ENCODE measurements at places on chromosomes 5 and 9.
A peak's percentile ranks its signal among the peaks of the same experiment; 100 is the strongest.

DNA sequence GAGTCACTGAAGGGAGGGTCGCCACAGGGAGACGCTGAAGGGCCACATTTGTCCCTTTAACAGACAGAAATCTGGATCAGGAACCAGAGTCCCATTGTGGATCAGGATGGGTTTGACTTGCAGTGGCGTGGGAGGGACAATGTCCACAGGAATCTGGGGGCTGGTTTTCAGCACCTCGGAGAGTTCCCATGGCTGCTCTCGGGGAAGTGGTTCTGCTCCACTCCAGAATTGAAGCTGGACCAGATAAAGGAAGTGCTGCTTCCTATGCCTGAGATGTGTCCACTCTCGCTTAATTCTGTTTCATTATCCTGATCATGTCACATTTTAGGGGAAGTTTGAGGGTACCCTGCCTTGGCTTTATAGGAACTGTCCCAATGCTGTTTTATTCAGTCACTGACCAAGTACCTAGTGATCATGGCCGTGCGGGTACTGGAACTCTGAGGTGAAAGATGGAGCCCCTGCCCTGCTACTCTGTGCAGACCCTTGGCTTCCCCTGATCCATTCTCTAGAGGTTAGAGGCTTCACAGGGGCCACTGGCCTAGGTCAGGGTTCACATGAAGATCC lies 28.7 kb downstream of the ENHO start:
- peak; percentile 19 for DNase-seq

- DNase-seq: no peak
Measured at GRCh38 chr9:115628426-115628825, 510.5 kb upstream of the TNC start.

DNA sequence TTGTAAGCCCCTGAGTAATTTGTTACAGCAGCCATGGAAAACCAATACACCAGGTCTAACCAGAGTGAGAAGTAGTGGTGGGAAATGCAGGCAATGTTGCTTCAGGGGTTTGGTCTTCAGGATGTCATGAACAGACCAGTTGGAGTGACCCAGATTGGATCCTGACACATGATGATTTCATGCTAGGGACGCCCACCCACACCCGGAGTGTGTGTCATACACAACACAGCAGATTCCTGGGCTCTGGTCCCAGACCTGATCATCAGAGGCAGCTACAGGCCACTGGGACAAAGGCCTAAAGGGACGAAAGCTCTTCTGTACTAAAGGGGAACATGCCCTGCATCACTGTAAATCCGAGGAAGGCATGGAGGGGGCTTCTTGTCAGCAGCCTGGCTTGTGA lies 194.2 kb downstream of the NSG2 start:
- DNase-seq: no peak

GRCh38 chr9:114452219-114453165 lies 52.8 kb downstream of the WHRN start:
- no peak for DNase-seq

DNA sequence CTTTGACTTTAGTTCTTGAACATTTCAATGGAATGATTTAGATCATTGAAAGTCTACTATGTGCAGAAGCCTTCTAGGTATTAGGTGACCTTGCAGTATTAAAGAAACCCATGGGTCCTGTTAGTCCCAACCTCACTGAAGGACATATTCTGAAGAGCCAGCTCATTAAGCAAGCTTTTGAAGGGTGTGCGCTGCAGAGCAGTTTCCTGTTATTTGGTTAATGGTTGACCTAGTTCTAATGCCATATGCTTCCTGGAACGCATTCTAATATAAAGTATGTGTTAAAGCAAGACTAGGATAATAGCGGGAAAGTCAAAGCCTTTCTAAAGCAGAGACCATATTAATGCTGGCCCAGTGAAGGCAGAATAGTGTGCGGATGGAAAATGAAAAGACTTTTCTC lies 20.1 kb downstream of the ZNF462 start:
- DNase-seq: no peak

DNA sequence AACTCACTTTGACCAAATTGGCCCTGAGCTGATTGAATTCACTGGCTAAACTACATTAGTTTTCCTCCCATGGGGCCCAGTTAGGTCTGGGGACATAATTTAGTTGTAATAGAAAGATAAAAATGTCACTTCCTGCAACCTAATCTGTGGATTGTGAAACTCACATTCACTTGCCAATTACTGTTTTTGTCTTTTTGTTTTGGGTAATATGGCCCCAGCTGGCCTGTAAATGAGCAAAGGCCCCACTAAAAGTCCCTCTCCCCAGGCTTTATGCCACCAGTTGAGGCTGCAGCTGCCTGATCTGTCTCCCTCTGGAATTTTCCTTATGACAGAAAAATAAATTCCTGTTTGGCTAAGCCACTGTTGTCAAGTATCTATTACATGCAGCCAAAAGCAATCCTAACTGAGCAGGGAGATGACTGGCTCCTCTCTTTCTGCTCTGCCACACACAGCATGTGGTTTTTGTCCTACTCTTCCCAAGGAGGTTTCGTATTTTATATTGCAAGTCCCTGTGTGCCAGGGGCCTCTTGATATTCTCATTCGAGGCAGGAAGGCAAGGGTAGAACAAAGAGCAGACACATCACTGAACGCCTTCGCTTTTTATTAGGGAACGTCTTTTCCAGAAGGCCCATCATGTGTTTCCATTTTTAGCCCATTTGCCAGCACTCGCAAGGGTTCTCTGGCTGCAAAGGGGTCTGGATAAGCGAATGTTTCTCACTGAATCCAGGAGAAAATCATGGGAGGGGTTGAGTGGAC lies 24.1 kb upstream of the SLC25A48 start:
- DNase-seq: no peak

DNA sequence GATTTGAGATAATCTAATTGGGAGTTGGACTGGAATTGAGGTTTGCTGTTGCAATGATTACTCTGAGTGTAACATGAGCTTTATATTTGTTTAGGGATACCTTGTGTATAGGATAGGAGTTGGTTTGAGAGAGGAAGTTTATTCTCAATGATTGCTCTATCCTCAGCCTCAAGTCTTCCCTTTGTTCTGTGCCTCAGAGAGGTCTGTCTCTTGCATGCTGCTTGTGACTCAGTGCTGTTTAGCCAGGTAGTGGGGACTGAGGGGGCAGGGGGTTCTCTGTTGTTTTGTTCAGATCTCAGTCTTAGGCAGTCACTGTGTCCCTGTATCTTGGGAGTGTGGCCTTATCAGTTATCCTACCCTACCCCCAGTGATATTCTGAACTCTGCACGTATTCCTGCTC lies 192.1 kb downstream of the SPATA31D1 start:
- no peak for DNase-seq

DNA sequence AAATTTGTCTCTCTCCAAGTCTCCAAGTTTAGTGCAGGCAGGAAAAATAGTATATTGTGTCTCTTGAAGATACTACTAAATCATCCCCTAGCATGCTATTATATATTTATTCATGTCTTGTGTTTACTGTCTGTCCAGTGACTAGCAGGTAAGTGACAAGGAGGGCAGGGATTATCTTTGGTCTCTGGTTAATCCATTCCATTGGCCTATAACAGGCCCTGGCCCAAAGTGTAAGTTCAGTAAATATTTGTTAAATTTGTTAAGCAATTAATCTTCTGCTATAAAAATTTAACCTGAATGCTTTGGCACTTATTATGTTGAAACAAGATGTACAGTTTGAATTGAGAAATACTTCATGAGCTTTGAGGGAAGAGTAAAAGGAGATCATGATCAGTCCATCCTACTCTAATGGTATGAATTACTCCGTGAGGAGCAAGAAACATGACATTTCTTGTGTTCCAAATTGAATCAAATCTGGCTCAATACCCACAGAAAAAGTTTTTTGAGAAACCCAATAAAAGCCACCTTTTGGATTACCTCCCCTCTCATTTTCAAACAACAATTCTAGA lies 219.7 kb downstream of the DTWD2 start:
- DNase-seq: no peak

DNA sequence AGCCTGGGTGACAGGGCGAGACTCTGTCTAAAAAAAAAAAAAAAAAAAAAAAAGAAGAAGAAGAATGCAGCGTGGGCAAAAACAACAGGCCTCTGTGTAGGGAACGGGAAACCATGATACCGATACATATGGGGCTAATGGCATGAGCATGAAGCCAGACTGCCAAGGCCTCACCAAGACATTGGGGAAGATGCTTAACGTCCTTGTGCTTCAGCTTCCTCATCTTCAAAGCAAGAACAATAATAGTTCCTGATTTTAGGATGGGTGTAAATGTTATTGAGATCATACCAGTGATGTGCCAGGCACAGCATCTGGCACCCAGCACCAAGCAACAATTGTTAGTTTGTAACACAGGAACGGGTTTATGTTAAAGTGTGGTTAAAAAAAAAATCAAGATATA lies 51.4 kb downstream of the NEURL1B start:
- no peak for DNase-seq

DNA sequence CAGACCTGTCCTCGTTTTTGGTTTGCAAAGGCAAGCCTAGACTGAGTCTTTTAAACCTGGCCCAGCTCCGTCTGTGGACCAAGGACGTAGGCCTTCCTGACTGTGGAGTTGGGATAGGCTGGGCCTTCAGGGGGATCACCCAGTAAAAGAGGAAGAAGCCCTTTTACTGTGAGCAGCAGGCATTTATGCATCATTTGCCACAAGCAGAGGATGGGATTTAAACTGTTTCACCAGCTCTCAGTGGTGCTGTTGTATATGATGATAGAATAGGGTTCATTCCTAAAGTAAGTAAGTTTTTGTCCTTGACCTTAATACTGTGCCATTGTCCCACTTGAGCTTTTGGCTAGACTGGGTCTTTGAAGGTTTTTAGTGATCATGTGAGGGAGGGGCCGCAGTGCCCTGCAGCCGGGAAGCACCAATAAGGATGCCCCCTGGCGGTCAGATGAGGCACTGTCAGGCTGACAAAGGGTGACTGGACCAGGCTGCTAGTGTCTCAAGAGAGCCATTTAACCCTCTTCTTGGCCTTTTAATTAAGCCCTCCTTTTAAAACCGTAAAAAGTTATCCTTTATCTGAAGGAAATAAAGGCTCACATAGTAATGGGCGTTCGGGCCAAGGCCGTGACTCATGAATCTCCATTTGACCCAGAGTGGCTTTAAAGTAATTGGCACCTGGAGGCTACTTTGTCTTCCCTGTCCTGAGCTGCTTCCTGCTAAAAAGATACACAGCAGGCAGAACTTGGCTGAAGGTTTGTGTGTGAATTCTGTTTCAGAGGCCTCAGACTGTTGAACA lies 74.0 kb downstream of the UBAP1 start:
- DNase-seq: peak; percentile 52

GRCh38 chr9:81389569-81389993 lies 299.8 kb downstream of the TLE1 start:
- no peak for DNase-seq

DNA sequence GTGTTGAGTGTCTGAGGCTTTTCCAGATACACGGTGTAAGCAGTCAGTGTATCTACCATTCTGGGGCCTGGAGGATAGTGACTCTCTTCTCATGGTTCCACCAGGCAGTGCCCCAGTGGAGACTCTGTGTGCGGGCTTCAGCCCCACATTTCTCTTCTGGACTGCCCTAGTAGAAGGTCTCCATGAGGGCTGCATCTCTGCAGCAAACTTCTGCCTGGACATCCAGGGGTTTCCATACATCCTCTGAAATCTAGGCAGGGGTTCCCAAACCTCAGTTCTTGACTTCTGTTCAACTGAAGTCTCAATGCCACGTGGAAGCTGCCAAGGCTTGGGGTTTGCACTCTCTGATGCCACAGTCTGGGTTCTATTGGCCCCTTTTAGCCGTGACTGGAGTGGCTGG lies 256.6 kb upstream of the ITGA1 start:
- DNase-seq: no peak

DNA sequence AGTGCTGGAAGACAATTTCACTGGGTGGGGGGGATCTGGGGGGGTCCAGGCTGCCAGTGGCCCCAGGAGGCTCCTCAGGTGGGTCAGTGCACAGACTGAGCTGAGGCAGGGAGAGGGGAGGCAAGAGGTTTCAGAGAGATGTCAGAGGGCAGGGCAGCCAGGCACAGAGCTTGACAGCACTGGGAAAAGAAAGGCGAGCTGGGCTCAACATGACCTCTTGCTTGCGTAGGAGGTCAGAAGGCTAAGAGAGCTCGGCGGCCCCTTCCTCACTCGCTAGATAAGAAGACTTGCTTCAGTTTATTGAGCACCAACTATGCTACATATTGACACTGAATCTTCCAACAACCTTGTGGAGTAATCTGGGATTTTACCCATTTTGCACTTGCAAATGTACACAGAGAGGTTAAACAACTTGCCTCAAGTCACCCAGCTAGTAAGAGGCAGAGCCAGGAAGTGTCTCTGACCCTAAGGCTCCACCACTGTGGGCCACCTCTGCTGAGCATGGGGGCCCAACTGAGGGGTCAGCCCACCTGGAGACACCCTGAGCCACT lies 3.5 kb downstream of the PDLIM7 start:
- DNase-seq: no peak

GRCh38 chr5:5678909-5679308 lies 256.4 kb downstream of the ICE1 start:
- DNase-seq: no peak

- DNase-seq: no peak
Measured at GRCh38 chr5:145260670-145261069, 574.5 kb downstream of the PRELID2 start.

- no peak for DNase-seq
Measured at GRCh38 chr9:96383165-96383942, at the start of gene SLC35D2. Gene SLC35D2 (minus strand): TSS chr9:96383711. CDS start chr9:96383634, 77 bp downstream.

GRCh38 chr5:59098743-59099142 lies 515.9 kb downstream of the RAB3C start:
- no peak for DNase-seq

DNA sequence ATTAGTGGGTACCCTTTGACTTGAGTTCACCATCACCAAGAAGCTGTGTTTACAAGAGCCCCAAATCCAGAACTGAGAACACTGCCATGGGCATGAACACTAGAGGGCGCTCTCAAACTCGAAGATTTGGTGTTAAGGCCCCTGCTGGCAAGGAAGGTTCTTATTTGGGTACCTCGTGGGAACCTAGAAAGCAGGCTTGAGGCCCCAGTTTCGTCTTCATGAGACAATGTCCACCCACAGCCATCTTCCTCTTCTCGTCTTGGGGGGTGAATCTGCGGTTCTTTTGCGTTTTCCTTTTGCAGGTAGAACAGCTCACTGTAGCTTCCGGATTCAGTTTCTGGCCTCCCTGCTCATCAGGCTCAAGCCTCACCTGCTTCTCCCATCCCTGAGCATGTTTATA lies 184.0 kb downstream of the SEMA5A start:
- peak; percentile 10 for DNase-seq

- no peak for DNase-seq
Measured at GRCh38 chr9:3419893-3420292, 105.9 kb downstream of the RFX3 start.

DNA sequence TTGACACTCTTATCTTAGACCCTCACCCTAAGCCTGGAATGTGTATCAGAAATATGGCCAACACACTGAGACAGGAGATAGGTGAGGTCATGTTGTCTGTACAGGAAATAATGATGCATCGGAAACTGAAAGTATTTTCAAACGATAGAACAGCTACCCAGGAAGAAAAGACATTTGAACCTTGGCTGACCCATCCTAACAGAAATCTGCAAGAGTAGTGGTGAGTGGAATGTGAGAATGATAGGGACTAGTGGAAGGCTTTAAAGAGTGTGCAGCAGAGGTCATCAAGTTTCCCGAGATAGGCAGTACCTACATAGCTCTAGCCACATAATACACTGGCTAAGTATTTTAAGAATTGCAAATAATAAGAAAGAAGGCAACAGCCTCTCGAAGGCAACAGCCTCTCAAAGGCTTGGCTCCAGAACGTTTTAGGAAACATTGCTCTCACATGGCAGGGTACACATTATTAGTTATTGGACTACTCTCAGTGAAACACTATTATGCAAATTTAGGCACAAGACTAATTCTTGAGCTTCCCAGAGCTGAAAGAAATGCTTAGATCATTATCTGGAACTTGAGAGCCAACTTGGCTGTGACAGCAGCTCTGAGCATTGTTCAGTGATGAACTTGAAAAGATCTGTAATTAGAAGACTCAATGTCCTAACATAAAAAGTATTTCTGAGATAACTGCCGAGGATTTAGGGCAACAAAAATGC lies 133.1 kb upstream of the FBXL7 start:
- no peak for DNase-seq
